ENCODE measurements at places on chromosomes 7 and 10.

DNA sequence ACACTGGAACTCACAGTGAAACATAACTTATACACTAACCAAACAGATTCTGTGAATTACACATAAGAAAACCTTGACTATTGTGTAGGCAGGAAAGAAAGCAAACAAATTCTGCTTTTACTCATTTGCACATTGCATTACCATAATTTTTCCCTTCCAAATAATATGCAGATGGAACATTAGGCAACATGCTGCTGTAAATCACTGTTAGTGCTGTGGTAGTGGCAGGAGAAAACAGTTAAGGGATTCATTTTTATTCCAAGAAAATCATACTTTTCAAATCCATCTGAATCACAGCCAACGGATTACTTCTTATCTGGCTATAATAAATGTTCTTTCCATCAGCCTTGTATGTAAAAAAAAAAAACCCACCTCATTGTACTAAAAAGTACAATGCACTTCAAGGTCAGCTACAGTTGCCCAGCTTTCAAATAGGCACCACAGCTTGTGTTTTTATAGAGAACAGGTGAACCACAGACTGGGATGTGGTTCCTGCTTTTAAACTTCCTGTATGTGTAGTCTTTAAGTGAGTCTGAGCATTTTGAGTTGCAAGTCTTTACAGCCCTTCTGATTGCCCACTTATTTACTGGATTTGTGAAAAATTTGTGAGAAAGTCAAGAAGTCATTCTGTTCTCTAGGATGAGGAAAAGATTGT lies 590.0 kb upstream of the SEMA3D start:
- DNase-seq: no peak

GRCh38 chr10:86075512-86075911 lies 291.1 kb downstream of the GRID1 start:
- no peak for DNase-seq

DNA sequence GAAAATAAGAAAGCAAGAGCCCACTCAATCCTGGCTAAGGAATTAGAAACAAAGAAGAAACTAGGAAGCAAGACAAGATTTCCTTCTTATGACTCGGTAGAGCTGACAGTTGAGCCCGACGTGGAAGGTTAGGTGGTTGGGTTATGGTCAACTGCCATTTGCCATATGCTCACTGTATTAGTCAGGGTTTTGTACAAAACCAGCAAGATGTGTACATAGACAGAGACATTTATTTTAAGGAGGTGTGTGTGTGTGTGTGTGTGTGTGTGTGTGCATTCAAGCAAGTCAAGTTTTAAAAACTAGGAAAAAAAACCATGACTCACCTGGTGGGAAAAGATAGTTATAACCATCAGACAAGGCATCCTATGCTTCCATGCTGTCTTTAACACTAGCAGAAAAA lies 158.5 kb downstream of the VPS50 start:
- DNase-seq: no peak

- no peak for DNase-seq
Observed at GRCh38 chr7:119842786-119843185, 430.2 kb upstream of the KCND2 start.

- DNase-seq: no peak
Observed at GRCh38 chr7:48522692-48523091, 351.4 kb downstream of the ABCA13 start.

DNA sequence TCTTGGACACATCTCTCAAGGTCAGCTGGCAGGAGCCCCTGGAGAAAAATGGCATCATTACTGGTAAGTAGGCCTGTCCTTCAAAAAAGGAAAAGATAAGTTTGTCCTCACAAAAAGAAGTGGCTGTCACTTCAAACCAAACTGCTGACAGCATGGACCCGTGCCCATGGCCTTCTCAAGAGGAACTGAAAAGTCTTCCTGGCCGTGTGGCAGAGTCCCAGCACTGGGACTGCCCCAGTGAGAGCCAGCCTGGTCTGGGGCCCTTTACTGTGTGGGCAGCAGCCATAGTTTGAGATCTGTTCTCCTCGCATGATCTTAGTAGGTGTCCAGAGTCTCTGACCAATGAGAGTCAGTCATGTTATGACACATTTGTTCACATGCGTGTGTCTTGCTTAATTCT lies 614.2 kb upstream of the FOXK1 start:
- no peak for DNase-seq

GRCh38 chr10:71765176-71765904 lies 8.0 kb downstream of the VSIR start:
- DNase-seq: no peak

DNA sequence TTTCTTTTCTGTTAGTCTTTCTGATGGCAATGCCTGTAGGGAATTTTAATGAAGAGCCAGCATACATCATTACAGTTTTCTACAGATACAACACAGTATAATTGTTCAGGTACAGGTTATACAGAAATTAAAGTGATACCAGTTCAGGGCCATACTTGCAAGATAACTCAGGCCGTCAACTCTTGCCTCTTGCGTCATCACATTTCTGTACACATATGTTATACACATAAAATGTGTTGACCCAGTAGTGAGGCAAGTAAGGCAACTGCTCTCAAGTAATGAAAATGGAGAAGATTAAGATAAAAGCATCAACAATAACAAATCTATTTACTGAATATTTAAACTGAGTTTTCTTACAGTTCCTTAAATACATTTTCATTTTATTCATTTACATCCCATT lies 317.8 kb downstream of the HPSE2 start:
- no peak for DNase-seq

- DNase-seq: no peak
Observed at GRCh38 chr10:93364966-93365365, 117.2 kb downstream of the MYOF start.

GRCh38 chr10:53899463-53900160 lies 901.4 kb downstream of the PCDH15 start:
- DNase-seq: no peak

DNA sequence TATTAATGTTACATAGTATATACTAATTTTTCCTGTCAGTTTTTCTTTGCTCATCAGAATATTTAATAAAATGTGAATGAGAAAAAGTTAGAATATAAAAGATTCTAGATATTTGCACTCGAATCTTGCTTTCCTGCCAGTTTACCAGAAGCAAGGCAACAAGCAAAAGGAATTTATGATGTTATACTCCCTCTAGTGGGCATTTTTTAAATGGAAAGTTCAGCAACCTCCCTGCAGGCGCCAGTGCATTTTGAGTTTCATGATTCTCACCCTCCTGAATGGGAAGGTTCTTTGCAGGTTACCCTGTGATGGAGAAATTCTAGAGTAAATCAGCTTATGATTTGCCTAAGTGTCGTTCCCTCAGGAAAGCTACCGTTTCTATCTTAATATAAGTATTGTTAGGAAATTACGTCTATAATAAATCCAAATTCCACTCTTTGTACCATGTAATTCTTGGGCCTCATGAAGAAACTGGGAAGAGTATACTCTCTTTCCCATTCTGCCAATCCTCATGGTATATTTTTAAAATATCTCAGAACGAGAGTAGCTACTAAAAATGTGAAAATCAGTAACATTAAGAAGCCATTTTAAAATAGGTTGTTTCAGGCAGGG lies 350.0 kb downstream of the CRPPA start:
- peak; percentile 28 for DNase-seq

DNA sequence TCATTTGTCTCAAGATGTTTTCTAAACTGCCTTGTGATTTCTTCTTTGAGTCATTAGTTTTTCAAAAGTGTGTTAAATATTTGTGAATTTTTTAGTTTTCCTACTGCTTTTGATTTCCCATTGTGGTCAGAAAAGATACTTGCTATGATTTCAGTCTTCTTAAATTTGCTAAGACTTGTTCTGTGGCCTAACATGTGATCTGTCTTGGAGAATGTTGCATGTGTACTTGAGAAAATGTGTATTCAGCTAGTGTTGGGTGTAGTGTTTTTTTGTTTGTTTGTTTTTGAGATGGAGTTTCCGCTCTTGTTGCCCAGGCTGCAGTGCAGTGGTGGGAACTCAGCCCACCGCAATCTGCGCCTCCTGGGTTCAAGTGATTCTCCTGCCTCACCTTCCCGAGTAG lies 28.6 kb downstream of the BMPR1A start:
- no peak for DNase-seq

- DNase-seq: no peak
Observed at GRCh38 chr7:131562941-131563340, 6.5 kb upstream of the PODXL start.
